ENCODE measurements at places on chromosomes 4 and X.

DNA sequence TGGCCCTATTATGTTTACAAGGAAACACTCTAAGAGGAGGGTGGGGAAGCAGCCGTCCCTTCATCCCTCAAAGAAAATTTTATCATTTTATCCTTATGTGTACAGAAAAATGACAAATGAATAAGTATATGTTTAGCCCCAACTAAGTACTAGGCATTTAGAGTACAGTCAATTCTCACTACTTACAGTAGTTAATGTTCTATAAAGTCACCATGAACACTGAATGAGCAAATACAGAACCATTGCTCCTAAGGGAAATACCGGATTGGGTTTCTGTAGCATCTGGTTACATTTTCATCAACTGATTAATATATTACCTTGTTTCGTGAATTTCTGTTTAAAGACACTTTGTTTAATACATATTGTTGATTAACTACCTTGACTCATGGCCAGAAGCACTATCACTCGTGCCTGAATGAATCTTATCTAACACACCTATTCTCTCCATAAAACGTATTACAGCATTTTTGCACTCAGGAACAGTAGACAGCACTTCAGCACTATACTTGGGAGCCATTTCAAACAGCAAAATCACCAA, 109.3 kb downstream of the ASB9 start:
- DNase-seq = no peak

DNA sequence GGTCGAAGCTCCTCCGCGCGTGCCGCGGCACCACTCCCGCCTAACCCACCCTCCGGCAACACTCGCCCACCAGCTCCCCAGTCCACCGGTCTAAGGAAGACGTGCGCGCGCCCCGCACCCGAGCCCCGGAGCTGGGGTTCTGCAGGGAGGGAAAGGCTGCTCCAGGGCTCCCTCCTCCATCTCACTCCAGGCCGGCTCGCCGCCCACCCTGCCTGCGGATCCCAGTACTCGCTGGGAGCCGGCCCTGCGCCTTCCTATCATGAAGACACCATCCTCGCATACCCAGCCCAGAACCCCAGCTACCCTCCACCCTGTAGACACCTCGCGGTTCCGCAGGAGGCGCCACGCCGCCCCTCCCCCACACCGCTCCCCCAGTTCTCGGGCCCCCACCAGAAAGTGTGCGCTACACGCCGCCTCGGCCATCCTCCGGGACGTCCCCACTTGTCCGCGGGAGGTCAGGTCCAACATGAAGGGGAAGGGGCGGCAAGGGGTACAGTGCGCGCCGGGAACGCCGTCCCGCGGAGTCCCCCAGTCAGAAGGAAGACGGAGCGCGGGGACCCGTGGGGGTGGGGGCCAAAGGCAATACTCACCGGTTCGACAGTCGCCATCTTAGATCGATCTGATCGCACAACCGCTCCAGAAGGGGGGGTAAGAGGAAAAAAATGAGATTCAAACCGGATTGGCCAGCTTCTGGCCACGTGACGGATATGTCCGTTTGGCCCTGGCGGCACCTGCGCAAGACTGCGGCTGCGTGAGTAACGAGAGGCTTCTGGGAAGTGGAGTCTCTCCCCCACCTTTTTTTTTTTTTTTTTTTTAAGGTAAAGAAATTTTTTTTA, at the start of gene EIF4E:
Gene EIF4E (minus strand): TSS at position 629 of the 836 bp plus-strand sequence. CDS start 21 bp downstream, at position 608.
- peak; percentile 89 for DNase-seq

DNA sequence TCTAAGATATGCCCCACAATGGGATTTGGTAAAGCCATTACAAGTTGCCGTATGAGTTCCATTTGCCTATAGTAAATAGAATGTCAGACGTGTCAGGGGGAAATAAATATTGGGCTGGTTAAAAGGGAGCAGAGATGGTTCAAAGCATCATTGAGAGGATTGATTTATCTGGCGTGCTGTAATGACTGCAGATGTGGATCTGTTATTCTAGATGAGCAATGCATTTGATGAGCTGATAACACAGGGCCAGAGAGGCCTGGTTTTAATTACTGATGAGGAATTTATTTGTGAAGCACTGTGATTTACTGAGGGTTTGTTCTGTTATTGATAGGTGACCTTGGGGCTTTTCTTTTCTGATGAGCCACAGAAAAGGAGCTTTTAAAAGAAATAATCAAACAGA, 62.5 kb downstream of the DACH2 start:
- DNase-seq = no peak

DNA sequence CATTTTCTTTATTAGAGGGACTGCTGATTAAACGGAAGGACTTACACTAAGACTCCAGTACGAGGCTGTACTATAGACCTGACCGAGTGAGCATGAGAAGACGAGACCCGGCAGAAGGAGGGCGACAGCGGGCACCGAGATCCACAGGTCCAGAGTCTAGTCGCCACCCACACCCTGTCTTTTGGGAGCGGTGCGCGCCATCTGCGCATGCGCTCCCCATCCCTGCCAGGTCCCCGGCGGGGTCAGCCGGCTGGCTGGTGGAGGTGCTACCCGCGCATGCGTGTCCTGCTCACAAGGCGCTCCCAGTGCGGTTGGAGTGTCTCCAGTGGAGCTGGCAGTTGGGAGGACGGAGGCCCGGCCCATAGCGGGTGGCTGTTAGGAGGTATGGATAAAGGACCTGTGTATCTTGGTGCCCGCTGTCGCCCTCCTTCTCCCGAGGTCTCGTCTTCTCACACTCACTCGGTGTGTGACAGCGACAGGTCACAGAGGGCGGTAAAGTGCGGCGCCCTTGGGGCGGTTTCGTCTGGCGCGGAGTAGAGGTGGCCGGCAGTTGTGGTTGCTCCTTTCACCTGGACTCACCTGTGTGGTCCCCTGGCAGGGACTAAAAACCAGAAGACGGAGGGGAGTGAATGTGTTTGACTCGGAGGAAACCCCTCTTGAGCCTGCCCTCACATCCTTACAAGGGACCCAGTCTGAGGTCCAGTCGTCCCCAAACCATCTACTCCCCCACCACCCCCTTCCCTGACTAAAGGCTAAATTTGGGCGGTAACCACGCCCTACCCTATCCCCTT, 7.6 kb upstream of the HSD17B10 start:
- peak; percentile 61 for DNase-seq

GRCh38 chr4:148349153-148349552, 93.1 kb downstream of the NR3C2 start:
- DNase-seq = no peak

GRCh38 chr4:145132511-145133098, 34.5 kb downstream of the ABCE1 start:
- DNase-seq = no peak

DNA sequence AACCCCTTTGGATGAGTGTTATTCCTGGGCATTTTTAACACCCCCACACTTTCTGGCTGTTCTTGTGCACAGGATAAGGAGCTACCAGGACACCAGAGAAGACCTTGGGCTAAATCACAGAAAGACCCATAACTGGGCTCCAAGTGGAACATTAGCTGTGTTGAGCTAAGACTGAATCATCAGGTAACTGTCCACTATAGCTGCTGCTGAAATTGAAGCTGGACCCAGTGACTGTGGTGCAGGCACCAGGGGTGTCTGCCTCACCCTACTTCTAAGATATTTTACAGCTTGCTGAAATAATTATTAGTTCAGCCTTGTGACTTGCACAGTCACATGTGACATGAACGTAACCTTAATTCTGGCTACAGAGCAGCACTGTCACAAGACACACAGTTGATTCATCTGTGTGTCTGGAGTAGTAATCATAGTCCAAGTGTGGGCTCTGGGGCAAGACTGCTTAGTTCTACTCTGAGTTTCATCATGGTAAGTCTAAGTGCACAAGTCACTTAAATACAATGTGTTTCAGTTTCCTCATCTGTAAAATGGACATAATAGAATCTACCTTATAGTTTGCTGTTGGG, 127.4 kb downstream of the SLC39A8 start:
- no peak for DNase-seq

GRCh38 chr4:183763990-183764754, 105.1 kb downstream of the TRAPPC11 start:
- no peak for DNase-seq

- DNase-seq = peak; percentile 29
Measured at GRCh38 chrX:154097003-154097588, 421 bp downstream of the MECP2 start.

DNA sequence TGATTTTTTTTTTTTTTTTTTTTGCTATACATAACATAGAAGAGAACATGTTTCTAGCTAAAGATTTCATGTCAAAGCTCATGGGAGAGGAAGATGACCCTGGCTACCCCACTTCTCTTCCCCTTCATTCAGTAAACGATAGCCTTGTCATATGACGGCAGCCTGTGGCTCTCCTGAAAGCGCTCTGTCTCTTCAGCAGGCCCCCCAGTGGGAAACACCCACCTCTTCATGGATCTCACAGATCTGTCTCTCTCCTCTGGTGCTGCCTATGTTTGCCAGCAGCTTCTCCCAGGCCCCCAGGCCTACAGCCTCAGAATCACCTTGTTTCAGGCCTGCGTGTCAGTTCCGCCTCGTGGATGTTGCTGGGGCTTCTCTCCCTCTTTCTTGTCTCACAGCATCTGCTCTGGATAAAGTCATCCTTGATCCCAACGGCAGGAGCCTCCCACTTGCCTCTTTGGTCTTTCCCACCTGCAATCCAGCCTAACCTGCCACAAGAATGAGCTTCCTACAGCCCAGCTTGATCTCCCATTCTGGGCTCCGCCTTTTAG, 34.6 kb downstream of the RHOH start:
- DNase-seq = no peak

DNA sequence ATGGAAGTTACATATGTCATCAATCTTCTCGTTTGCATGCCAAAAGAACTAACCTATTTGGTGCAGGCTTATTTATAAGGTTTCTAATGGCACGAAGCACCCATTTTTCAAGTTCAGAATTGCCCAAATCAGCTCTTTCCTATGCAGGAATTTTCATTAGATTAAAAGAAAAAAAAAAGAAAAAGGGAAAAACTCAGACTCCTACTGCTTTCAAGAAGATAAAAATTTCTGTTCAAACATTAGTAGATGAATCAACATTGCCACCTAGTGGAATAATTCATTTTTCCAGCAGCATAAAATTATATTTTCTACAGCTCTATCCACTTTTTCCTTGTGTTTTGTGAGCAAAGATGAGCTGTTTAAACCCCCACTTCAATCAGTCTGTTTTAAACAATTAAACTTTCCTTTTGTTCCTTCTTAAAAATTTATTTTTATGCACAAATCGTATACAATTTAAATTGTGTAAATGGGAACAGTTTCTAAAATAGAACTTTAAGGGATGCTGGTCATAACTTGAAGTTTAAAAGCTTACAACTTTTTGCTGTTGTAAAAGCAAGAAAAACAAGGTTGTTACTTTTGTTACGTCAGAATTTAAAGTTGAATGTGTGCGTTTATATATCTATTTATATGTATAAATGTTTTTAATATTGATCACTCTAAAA, 309.9 kb downstream of the ARAP2 start:
- DNase-seq = no peak

- DNase-seq = no peak
Measured at GRCh38 chr4:168667376-168667775, 170.5 kb downstream of the PALLD start.

DNA sequence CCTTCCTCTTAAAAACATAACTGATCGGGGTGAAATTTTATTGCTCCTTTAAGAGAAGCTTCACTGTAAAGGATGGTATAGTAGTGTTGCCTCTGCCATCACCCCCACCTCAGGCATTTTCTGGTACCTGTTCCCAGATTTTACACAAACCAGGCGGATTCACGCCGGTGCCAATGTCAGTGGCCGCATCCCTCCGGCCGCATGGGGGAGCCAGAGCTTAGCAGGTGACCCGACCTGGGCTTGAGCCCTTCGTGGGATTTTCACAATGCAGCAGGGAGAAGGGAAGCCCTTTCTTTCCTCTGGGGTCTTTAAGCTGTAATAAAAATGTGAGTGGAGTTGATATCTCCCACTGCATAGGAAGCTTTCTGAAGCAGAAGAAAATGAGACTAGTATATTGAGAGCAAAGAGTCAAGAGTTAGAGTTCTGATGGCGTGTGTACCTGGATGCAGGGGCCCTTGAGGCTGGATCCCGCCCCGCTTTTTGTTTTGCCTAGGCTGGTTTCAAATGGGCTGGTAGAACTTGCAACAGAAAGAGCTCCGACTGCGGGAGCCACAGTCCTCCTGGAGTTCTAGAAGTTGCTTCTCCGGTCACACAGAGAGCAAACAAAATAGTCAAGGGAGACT, 59.4 kb downstream of the POLR2B start:
- DNase-seq = peak; percentile 15

- DNase-seq = no peak
Measured at GRCh38 chr4:70473679-70474078, 1.7 kb downstream of the MUC7 start.

DNA sequence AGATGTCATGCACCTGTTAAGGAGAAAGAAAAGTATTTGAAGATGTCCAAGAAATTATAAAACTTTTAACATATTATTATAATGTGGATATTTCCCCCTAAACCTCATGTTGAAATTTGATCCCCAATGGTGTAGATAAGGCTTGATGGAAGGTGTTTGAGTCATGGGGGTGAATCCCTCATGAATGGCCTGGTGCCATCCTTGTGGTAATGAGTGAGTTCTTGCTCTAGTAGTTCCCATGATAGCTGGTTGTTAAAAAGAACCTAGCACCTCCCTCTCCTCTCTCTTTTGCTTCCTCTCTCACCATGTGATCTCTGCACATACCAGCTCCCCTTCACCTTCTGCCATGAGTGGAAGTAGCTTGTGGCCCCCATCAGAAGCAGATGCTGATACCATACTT, 176.6 kb upstream of the NR3C2 start:
- DNase-seq = no peak

- DNase-seq = no peak
Measured at GRCh38 chr4:93617606-93618005, 210.9 kb upstream of the ATOH1 start.

DNA sequence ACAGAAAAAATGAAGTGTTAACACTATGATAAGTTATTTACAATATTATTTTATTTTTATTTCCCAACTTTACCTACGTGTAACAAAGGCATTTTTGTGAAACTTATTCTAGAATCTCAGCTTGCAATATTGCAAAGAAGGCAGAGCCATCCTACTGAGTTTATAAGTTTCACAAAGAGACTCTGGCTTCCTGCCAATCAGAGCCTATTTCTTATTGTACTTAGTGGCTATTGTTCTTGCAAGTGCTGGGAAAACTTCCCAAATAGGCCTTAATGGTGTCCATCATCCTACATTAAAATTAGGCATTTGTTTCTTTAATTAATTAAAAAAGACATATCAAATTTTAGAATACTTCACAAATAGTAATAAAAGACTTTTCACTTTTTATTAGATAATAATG, 233.2 kb downstream of the EPHA5 start:
- DNase-seq = no peak

- no peak for DNase-seq
Measured at GRCh38 chr4:3148926-3149325, 74.4 kb downstream of the HTT start.

- DNase-seq = no peak
Measured at GRCh38 chr4:185754961-185755360, 57.0 kb downstream of the SORBS2 start.

- DNase-seq = no peak
Measured at GRCh38 chrX:135015523-135016245, 6.7 kb downstream of the RTL8B start.

All from stimulated activated CD4-positive, alpha-beta T cell treated with anti-CD3 and anti-CD28 coated beads, TNF-alpha, amount 100 ng/mL, for 48 hours (primary cell).